HL-60 (cell line): ENCODE measurements at places on chromosomes 7 and 10.

DNA sequence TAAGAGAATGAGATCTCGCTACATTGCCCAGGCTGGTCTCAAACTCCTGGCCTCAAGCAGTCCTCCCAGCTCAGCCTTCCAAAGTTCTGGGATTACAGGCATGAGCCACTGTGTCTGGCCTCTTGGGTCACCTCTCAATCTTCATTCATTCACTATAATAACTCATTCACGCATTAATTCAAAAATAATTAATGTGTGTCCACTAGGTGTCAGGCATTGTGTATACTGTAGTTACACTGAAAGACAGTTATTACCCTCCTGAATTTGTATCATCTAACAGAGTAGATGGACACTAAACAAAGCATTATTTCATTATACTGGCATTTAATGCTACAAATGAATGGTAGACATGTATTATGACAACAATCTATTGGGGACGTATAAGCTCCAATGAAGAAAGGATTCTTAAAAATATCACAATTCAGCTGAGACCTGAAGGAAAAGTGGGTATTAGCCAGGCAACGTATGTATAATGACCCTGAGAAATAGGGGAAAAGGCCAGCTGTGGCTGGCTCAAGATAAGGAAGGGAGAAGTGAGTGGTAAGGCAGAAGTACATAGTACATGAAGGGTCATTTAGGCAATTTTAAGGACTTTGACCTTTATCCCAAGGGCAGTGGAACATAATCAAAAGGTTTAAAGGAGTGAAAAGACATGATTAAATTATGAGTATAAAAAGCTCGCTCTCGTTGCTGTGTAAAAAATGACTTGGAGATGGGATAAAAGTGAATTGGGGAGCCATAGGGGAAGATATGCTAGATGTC, 150.7 kb downstream of the BTAF1 start:
- DNase-seq = no peak

GRCh38 chr10:97038688-97039087, 147.1 kb downstream of the SLIT1 start:
- no peak for DNase-seq

DNA sequence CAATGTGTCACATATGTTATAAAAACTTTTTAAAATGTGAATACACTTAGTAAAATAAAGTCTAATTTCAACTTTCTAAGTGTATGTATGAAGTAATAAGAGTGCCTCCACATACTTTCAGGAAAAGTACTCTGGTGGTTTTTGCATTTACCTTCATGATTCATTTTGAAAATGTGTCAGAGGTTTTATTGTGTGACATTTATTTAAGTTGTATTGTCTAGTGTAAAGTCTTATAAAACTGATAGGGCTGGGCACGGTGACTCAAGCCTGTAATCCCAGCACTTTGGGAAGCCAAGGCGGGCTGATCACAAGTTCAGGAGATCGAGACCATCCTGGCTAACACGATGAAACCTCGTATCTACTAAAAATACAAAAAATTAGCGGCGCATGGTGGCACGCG, 226.5 kb downstream of the ITGB1 start:
- no peak for DNase-seq

GRCh38 chr7:109235316-109235715, 665.6 kb downstream of the DNAJB9 start:
- no peak for DNase-seq

DNA sequence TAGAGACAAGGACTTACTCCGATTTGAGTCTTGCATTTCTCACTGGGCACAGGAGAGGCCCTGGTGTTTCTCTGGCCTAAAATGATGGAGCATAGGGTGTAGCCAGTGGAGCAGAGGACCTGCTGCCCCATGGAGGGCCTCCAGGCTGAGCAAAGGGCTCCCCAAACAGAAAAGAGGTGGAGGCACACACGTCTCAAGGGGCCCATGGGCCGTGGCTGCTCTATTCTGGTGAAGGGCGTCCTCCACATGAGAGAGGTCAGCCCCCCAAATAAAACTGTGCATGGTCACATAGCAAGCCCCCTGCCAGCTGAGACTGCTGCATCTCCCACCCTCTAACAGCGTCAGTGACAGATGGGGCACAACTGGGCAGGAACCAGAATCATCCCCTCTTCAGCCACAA, 41.4 kb downstream of the MYO1G start:
- no peak for DNase-seq

GRCh38 chr7:129948338-129948737, 4.4 kb downstream of the UBE2H start:
- DNase-seq = no peak

DNA sequence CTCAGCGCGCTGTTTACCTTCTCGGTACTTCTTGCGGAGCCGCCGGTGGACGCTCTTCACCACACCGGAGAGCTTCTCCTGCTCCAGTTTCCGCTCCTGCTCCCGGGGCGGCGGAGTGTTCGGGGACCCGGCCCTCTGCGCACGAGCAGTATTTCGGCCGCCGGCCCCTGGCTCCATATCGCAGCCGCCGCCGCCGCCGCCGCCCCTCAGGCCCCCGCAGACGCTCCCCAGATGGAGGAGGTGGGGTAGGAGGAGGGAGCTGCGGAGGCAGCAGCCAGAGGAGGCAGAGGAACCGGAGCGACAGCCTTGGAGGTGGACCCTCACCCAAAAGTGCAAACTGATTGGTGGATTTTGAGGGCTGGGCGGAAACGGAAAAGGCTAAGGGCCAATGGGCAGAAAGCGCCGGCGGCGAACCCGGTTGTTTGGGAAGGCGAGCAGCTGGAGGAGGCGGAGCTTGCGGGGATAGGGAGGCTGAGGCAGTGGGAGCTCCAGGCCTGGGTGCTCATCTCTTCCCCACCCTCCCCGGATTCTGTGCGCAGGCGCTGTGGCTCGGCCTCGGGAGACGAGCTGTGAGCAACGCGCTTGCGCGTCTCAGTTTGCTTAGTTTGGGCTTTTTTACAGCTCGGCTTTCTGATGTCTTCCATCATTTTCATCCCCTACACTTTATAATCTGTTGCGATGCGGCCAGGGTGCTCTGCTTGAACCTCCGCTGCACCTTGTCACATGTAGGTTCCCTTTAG, 146.9 kb downstream of the GPR85 start:
- DNase-seq = peak; percentile 100

DNA sequence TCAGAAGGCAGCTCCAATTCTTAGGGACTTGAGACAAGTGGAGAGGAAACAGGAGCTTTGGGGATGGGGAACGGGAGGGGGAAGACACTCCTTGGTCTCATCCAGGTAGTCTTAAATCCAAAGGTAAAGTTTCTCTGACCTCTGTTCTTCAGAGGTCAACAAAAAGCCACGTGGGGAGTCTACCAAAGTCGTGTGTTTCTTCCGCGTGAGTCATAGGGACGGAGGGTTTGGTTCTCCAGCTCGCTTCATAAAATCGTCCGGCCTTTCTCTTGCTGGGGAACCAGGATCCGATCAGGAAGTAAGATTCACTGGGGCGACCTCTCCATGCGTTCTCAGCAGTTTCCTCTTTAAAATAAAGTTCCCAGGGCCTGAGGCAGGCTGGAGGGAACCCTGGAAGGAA, 275.7 kb downstream of the TCERG1L start:
- DNase-seq = no peak

DNA sequence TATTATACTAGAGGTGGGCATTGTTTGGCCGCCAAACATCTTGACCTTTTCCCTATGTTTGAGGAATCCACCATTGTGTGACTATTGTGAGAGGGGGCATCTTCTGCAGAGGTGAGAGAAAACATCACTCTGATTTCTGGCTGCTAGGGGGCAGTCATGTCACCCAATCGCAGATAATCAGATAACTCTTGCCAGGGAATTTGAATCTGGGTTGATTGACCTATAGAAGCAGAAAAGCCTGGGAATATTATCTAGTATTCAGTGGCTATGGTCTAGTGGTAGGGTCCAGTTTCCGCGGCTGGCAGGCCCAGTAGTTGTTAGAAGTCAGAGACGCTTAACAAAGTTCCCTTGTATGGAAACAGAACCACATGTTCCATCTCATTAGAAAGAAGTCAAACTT, 808.5 kb downstream of the PHTF2 start:
- no peak for DNase-seq

- peak; percentile 64 for DNase-seq
These were observed 6.3 kb upstream of the HGF start for GRCh38 chr7:81776161-81776560.

DNA sequence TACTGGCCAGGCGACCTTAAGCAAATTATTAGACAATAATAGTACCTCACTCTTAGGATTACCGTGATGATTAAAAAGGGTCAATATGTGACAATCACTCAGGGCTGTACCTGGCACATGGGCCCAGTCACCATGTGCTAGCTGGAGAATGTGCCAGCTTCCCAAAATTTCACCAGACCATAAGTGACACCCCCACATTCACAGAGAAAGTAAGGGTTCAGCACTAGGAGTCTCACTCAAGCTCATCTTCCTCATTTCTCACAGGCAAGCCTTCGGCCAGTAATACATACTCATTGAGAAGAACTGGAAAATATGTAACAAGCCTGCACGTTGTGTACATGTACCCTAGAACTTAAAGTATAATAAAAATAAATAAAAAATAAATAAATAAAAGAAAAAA, 22.4 kb upstream of the C10orf71 start:
- DNase-seq = no peak

DNA sequence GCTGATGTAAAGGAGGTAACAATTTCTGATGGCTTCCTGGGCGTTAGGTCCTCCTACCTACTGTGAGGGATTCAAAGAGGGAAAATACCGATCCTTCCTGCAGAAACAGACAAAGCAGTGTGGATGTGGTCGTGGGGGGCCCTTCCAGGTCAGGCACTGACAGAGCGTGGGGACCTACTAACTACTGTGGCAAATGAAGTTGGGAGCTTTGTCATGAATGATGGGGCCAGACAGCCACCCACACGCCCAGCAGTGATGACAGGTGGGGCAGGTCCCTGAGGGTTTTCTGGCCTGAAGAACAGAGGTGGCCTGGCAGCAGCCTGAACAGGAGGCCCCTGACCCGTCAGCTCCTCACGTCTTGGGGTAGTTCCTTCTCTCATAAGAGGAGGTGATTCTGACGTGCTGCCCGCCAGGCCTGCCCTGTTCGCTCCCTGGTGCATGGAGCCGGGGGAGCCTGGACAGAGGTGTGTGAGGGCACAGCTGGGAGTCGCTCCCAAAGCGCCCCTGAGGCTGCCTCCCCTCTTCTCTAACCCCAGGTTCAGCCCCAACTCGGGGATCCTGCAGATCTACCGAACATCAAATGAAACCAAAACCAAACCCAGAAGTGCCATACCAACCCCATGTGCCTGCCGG, 4.2 kb downstream of the ATP6V0E2 start:
- no peak for DNase-seq

DNA sequence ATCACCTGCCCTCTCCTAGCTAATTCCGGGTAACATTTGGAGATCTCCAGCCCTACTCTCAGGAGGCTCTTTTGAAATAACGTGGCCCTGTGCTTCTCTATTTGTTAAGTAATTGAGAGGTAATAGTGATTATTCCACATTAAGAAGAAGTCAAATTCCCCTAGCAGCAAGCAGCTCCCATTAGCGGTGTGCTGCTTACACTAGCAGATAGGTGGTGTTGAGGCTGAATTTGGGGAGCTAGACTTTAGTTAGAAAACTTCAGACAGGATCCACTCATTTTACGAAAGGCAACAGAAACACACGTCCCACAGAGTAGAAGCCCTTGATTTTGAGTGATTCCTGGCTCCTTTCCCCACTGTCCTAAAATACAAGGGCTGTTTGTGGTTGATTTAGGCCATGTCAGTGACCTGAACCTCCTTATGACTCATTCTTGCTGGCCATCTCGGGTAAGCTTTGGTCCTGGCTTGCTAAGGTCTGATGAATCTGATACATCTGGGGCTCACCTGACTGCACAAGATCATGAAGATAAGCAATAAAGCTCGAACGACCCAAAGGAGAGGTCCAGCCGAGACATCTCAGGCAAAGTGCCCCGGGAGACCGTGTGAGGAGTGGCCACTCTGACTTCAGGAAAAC, 77.2 kb downstream of the FAM204A start:
- DNase-seq = no peak

GRCh38 chr7:42100156-42100508, 136.9 kb downstream of the GLI3 start:
- peak; percentile 38 for DNase-seq

DNA sequence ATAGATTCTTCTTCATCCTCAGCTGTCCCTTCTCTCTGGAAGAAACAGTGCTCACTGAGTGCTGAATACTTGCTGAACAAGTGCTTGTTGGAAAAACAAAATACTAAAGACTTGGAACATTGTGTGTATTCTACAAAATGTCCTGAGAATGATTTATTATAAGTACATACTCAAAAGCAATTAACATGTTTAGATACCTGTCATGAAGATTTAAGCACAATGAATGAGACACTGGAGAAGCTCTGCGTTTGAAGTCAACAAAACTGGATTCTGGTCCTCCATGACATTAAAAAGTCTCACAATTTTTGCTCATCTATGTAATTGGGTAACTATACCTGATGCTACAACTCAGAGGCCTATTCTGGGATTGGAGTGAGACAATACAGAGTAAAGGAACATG, 34.8 kb upstream of the LAMB1 start:
- DNase-seq = no peak

DNA sequence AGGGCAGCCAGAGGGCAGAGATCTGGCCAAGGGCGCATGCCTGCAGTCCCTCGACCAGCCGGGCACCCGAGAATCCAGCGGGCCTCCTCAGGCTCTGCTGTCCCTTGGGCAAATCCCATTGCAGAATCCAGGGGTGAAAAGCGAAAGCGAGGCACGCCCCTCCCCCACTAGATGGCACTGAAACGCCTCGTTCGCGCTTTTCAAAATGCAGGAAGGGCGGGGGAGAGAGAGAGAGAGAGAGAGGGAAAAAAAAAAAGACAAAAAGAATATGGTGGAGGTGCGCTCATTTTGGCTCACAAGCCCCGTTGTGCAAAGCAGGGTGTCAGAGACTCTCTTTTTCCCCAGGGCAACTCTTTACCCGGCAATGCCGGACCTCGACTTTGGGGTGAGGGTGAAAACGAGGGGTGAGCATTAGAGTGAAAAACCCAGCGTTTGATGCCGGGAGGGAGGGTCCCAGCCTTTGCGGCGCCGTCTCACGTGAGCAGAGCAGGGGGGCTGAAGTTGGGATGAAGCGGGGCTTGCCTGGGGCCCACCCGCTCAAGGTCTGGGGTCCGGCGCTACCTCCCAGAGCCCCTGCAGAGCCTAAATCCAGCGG, 2.5 kb upstream of the TMEM178B start:
- no peak for DNase-seq

DNA sequence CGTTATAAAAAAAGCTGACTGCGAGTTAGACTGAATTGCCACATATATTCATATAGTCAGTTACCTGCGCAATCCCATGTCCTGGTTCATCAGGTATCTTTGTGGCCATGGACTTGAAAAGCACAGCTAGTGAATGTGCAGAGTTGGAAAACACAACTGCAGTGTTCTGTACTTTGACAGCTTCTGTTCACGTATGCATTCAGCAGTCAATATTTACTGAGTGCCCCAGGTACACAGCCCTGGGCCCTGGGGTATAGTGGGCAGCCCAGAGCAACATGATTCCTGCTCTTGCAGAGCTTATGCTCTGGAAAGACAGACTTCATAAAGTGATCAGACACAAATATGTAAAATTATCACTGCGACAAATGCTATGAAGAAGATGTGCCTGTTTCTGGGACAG, 313.9 kb downstream of the PHTF2 start:
- no peak for DNase-seq

DNA sequence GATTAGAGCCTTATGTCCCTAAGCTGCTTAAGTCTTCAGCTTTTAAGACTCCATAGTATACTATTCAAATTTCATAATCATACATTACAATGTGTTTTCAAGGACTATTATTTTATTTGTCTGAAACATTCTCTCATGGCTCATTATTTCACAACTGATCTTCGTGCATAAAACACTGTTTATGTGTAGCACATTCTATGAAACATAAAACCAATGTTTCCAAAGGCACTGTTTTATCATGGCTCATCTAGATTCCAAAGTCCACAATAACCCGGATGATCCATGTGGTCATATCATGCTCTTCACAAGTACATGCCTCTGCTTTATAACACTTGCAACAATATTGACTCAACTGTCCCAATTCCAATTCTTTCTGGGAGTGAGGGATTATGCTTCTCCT, 806.1 kb downstream of the TNS3 start:
- no peak for DNase-seq
